ENCODE measurements at places on chromosomes 5 and 9.

GRCh38 chr5:88925692-88926490, 42.9 kb upstream of the MEF2C start:
- no peak for DNase-seq

- DNase-seq, result no peak
Measured at GRCh38 chr5:111585291-111585690, 73.0 kb upstream of the STARD4 start.

GRCh38 chr5:111530298-111530740, 18.0 kb upstream of the STARD4 start:
- DNase-seq, result no peak

DNA sequence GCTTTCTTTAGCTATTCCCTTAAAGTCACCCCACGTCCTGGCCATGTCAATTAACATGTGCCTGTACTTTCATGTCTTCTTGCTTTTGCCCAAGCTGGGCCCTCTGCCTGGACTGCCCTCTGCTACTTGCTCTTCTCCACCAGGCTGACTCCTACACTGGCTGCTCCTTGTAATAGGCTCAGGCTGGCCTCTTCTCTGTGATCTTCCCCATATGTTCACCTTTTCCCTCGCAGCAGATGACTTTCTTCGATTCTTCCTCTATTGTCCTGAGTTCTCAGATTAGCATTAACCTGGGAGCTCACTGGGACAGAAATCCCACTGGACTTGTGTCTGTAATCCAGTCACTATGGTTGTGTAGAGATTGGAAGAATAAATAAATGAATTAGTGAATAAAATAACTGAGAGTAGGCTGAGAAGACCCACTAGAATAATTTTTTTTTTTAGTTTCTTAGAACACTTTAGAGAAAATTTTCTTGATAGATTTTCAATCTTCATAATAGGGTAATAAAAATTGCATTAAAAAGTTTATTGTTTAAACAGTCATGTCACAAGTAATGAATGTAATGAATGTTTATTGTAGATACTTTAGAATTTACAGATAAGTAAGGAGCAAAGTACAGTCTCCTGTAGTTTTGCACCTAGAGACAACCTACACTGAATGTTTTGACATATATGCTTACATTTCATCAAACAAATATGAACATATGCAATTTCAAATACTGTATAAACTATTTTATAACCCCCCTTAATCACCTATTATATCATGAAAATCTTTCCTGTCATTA, 47.4 kb upstream of the TNFSF15 start:
- no peak for DNase-seq

GRCh38 chr9:2158111-2158610, 143.0 kb downstream of the SMARCA2 start:
- DNase-seq, result no peak

DNA sequence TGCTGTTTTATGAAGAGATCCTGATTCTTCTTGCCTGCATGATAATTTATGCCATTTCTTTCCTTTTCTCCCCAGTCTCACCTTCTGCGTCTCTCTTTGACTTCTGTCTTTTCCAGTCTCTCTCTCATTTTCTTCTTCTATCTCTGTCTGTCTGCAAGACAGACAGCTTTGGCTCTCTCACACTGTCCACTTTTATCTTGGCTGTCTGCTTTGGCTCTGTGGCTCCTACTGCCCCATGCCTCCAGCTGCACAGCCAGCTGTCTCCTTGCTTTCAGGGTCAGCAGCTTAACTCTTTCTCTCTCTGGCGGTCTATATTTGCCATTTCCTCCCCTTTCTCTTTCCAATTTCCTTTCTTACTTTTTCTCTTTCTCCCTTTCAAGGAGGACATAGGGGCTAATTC, 971.1 kb upstream of the COX7C start:
- no peak for DNase-seq

DNA sequence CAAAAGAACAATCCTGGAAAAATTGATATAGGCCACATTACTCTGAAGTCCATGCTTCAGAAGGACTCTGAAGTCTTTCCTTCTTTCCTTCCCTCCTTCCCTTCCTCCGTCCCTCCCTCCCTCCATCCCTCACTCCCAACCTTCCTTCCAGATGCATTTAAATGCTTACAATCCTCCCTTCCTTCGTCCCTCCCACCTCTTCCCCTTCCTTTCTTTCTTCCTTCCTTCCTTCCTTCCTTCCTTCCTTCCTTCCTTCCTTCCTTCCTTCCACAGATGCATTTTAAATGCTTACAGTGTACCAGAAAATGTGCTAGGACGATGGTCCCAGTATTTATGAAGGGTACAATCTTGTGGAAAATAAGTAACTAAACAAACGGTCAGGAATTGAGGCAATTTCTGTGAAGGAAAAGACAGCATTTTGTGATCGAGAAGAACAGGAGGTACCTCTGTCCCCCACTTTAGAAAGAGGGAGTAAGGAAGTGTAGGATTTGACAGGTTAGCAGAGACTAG, 181.3 kb upstream of the TUT7 start:
- DNase-seq, result no peak

DNA sequence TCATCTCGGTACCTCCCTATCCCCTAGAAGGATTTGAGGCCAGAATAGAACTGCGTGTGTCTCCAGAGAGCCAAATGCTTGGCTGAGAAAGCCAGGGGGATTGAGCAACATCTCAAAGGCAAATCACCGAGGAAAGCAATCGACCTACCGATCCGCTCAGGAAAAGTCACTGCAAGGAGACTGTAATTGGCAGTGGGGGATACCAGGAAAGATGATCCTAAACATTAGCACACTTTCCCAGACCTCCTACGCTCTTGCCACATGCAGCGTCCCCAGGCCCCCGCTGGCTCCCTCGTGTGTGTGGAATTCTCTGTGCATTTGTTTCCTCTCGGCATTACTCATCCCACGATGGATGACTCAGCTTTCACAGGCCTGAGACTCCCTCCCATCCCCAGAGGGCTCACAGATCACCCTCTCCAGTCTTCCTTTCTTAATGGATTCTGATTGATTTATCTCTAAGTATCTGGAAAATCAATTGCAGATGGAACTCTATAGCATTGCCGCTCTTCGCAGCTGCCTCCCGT, 82.2 kb upstream of the ICE1 start:
- no peak for DNase-seq

DNA sequence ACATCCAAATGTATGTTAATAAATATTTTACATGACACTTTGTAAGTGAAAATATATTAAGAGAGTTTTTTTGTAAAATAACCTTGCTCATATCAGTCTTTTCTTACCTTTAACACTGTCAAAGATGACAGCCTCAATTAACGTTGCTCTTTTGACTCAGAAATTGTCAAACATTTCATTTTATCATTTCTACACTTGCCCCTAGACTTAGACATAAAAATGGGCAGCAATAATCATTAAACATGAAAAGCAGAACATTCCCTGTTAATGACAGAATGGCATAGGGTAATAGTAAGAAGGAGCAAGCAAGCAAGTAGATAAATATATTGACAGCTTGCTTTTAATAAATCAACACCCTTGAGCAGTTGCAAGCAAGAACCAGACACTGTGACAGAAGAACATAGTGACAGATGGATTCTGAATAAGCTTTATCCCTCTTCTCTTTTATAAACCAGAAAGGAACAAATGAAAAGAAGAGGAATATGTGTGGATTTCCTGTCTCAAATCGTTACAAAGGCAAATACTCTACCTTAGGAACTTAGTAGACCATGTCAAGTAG, 796.0 kb upstream of the CHD1 start:
- DNase-seq, result no peak

DNA sequence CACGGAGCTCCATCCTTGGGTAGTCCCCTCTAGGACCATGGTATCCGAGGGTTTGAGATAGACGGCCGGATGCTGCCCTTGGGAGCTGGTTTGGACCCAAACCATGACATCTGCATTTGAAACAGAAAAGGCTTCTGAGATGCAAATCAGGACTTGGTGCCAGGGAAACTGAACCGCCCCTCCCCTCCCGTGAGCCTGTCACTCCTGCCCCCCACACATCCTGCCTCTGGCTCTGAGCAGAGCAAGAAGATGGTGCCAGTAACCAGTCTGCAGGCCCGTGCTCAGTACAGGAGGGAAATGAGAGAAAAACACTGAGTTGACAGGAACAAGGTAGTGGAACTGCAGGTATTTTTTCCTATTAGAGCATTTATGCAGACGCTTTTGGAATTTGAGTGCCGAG, 18.6 kb downstream of the ARPC5L start:
- no peak for DNase-seq

DNA sequence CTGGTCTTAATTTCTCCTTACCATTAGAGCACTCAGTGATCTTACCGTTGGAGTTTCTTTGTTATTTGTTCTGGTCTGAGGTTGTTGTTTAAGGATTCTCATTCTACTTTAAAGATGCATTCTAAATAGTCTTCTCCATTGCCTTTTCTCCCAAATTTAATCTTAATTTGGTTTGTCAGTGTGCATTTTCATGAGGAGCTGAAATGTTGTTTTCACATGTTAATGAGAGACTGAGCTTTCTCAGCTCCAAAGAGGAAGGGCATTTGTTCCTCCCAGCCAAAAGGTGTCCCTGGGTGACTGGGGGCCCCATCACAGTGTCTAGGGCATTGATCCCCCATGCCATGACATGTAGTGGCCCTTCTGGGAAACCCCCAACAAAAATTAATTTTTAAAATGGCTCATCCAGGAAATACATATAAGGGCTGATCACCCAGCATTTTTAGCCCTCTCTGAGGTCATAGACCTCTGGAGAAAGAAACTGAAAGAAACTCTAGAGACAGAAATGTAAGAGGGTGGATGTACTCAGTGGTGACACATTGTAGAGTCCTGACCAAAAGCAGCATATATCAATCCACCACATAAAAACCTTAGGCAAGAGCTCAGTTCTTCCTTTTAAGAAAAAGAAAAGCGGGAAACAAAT, 240.4 kb upstream of the RAI14 start:
- no peak for DNase-seq

DNA sequence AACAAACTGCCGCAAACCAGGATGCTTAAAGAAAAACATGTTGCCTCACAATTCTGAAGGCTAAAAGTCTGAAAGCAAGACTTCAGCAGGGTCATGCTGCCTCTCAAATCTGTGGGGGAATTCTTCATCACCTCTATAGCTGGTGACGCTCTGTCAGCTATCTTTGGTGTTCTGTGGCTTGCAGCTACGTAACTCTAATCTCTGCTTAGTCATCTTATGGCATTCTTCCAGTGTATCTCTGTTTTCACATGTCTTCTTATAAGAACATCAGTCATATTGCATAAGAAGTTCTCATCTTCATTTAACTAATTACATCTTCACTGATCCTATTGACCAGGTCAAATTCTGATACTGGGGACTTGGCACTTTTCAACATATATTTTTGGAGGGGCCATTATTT, 243.0 kb downstream of the CDH10 start:
- DNase-seq, result no peak

GRCh38 chr9:74951725-74952151, 974 bp downstream of the C9orf40 start:
- DNase-seq, result no peak

DNA sequence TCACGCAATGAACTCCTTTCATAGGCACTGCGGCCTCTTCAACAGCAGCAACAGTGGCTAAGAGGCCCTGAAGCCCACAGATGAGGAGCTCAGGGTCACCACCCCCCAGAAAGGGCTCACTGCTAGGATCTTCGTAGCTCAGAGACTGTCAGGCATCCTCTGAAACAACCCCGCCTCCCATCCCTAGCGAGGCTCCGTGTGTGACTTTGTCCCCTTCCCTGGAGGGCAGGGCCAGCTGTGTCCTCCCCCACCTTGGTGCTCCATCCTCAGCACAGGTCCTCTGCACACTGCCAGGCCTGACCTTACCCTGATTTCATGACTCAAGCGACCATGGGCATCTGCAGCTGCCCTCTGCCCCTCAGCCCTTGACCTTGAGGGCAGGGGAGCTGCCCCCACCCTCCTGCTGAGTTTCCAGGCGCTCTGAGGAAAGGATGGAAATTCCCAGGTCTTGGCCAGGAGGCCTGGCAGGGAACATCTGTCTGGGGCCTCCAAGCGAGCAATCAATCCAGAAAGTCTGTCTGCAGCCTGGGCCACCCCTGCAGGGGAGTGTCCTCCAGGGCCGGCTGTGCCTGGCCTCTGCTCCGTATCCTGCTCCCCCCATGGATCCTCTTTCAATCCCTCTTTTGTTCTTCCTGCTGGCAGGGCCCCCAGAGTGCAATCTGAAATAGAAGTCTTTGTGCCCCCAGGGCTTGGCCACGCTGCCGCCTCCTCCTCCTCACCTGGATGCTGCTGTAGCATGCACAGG, 6.8 kb upstream of the IRX4 start:
- no peak for DNase-seq

DNA sequence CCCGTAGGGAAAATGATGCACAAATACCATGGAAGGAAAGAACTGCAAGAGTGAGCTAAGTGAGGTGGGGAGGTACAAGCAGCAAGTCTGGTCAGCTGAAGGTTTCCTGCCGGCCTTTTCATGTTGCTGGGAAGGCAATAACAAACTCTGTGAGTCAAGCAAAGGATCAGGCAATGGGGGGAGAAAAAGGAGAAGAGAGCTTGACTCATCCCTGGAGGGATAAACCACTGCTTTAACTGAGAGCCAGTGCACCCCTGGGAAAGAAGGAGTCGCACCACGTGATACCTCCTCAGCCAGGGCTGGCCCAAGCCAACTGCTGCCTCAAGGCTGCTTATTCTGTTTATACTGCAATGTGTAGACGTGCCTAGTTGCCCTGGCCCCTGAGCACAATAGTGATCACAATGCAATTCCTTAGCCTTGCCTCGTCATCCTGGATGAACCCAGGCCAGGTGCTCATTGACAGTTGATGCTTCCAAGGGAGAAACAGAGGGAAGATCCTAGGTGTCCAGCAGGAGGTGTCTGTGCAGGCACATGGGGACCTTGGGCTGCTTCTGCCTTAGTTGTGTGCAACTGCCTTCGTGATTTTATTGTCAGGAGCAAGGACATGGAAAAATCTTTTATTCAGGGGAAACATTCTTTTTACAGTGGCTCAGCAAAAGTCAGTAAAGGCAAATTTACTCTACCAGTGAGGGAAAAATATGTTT, 203.0 kb upstream of the TUT7 start:
- no peak for DNase-seq

DNA sequence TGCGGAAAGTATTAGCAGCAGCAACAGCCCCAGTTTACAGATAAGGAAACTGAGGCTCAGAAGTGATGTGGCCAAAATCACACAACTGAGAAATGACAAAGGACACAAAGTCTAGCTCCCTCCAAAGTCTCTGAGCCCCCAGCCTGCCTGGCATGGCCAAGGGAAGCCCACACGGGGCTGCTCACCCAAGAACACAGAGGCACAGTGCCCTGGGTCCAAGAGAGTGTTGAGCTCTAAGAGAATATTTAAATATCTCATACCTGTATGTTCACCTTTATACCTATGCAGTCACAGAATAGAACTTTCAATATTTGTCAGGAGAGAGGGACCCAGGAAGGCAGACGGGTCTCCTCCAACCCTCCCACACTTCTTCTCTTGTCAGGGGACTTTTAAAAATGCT, 16.6 kb downstream of the VAV2 start:
- no peak for DNase-seq

GRCh38 chr5:174850565-174851169, 126.3 kb downstream of the MSX2 start:
- DNase-seq, result no peak

DNA sequence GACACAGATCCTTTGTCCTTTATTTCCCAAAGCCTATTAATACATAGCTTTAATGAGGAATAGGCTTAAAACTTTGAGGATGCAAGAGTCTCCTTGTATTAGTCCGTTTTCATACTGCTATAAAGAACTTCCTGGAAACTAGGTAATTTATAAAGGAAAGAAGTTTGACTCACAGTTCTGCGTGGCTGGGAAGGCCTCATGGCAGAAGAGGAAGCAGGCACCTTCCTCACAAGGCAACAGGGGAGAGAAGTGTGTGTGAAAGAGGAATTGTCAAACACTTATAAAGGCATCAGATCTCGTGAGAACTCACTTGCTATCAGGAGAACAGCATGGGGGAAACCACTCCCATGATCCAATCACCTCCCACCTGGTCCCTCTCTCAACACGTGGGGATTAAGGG, 5.4 kb upstream of the CLK4 start:
- no peak for DNase-seq

GRCh38 chr5:148458036-148458888, 74.5 kb downstream of the FBXO38 start:
- no peak for DNase-seq
